Fibroblast of villous mesenchyme (primary cell): ENCODE measurements at places on chromosomes 2 and 18. TPM values are rescaled to one million over a fixed set of nuclear protein-coding genes. Genes with fewer than 3 reads are reported as not detected.

- no peak for DNase-seq
Observed at GRCh38 chr2:203501873-203502272, 33.2 kb downstream of the RAPH1 start.

- no peak for DNase-seq
Observed at GRCh38 chr2:47554311-47554905, 151.5 kb downstream of the MSH2 start.

GRCh38 chr2:239993291-239993690 is 31.9 kb downstream of the NDUFA10 start:
- no peak for DNase-seq

Gene RETSAT
- total RNA-seq = 45.1 and 56.1 TPM in 2 replicates

DNA sequence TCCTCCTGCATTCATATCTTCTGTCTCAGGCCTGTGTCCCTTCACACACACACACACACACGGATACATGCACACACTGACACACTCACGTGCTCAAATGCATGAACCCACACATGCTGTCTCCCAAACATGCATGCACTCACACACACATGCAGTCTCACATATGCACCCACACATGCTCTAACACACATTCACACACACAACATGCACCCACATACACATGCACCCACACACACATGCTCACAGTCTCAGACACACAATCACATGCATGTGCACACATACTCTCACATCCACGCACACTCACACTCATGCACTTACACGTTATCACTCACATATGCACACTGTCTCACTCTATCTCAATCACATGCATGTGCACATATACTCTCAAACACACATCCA is 1.9 kb upstream of the CD226 start:
- no peak for DNase-seq

DNA sequence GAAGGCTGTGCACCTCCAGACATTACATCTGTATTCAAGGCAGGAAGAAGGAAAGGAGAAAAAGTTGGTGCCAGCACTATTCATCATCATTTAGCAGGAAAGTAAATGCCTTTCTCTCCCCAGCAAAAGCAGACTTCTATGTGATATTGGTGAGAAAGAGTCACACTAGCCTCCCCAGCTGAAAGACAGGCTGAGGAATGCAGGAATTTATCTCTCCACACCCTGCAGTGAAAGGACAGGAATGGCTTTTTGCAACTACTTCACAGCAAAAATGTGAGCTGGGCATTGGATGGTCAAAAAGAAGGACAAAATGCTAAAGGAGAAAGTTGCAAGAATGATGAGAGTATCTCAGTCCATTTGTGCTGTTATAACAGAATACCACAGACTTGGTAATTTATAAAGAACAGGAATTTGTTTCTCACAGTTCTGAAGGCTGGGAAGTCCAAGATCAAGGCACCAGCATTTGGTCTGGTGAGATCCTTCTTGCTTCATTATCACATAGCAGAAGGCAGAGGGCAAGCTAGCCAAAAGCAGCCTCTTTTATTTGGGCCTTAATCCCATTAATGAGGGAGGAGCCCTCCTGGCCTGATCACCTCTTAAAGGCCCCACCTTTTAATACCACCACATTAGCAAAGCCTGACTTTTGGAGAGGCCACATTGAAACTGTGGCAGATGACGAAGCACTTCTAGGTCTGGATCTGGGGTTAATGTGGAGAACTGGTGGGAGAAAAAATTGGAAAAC is 388.1 kb upstream of the SLC14A2 start:
- DNase-seq = no peak

GRCh38 chr2:135825550-135826176 is 11.3 kb downstream of the LCT start:
- no peak for DNase-seq

GRCh38 chr2:62216616-62217015 is 20.7 kb downstream of the B3GNT2 start:
- DNase-seq = peak; percentile 98

Gene ALS2
- total RNA-seq = 27.4 and 44.0 TPM in 2 replicates

DNA sequence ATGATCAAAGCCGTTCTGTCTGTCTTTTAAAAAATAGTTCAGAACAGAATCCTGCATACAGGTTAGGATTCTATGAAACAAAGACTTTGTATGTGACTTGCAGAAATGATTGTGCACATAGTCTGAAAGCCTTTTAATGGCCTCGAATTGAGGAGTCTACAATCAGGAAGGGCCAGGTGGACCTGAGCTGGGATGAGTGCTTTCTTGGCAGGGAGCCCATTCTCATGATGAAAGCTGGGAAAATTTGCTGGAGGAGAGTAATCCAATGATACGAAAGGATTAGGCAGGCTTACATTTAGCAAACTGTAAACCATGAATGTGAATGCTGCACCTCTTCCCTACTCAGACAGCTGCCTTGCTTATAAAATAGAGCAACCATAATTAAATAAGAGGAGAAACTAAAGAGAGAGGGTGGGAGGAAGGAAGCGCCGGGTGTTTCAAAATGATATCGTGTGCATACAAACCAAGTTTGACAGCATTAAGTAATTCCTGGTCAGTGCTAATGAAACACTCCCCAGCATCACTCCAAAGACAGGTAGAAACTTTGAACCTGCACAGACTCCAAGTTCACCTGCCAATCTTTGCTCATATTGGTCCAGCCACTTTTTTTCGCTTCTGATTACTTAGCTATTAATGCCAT is 23.7 kb upstream of the CXCR4 start:
- DNase-seq = no peak

DNA sequence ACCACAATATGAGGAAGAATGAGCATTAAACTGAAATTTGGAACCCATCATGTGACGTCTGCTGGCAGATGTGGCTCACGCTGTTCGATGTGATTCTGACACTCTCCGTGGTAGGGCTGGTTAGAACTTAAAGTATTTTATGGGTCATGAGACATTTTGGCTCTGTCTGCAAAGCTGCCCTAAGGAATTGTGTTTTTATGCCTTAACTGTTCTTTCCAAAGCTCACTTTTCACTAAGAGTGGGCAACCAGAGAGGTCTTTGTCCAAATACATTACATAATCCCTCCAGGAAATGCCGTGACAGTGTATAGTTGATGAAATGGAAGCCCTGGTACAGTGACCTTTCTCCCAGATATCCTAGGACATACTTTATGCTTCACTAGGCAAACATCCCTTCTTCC is 119.1 kb downstream of the AQP4 start:
- peak; percentile 0 for DNase-seq

DNA sequence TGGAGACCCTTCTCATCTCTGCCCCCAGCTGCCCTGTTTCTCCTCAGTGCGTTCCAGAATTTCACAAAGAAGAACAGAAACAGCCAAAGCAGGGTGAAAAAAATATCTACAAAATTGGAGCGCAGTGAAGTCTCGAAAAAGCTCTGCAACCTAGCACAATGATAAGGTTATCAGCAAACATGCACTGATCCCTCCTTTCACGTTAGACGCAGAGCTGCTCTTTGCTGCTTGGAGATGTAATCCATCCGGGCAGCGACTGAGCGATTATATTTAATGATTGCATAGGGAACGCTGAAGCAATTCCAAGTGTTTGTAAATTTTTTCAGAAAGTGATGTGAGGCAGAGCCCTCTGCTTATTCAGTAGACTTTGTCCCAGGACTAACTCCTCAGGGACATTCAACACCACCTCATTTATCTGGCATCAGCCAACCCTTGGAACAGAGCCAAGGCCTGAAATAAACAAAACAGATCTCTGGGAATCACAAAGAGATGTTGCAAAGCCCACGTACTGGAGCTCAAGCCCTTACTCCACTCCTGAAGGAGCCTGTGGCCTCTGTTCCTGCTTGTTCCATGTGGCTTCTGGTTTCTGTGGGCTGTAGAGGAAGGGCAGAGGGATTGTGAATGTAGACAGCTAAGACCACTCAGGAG is 172.6 kb upstream of the BCL2L11 start:
- DNase-seq = peak; percentile 12

DNA sequence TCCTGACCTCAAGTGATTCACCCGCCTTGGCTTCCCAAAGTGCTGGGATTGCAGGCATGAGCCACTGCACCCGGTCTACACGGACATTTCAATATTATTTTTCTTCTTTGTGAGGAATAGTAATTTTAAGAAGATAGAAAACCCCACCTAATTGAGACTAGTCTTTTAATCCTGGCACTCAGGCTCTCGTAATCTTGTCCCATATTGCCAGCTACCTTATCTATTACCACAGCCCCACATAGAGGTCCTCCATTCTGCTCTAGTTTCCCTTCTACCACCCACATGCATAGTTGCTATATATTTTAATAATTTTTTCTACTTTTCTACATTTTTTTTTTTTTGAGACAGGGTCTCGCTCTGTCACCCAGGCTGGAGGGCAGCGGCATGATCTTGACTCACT is 9.5 kb upstream of the USP14 start:
- DNase-seq = no peak

Gene SLC4A3
- 5.6 and 7.7 TPM in 2 replicates for total RNA-seq

- no peak for DNase-seq
Observed at GRCh38 chr18:55076643-55077218, 117.5 kb upstream of the CCDC68 start.

GRCh38 chr2:52035391-52035790 is 1003.5 kb upstream of the NRXN1 start:
- no peak for DNase-seq

- DNase-seq = no peak
Observed at GRCh38 chr2:171228826-171229225, 68.1 kb upstream of the TLK1 start.

GRCh38 chr2:210442878-210443277 is 33.7 kb downstream of the LANCL1 start:
- DNase-seq = no peak

GRCh38 chr18:21362831-21363230 is 120.8 kb downstream of the GREB1L start:
- DNase-seq = no peak

GRCh38 chr2:198595721-198596120 is 791.3 kb downstream of the PLCL1 start:
- DNase-seq = no peak

- no peak for DNase-seq
Observed at GRCh38 chr2:166170356-166170755, 42.5 kb upstream of the SCN1A start.

- DNase-seq = peak; percentile 76
Observed at GRCh38 chr2:20576598-20577115, 74.2 kb downstream of the HS1BP3 start.

Gene TMEM37
- 0.64 and 1.3 TPM in 2 replicates for total RNA-seq
